ENCODE measurements at places on chromosomes 16 and 17.

DNA sequence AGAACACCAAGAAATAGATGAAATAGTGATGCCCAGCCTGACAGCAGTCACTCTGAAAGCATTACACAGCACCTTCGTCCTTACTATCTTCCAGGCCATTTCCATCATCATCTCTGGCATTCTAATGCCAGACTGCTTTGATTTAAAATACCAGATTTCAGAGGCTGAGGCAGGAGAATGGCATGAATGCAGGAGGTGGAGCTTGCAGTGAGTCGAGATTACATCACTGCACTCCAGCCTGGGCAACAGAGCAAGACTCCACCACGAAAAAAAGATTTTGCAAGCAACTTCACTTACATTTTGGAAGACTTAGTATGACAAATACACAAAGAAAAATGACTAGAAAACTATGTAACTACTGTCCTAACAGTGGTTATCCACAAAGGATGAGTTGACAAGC lies 244.0 kb downstream of the CPPED1 start:
- DNase-seq, result no peak

DNA sequence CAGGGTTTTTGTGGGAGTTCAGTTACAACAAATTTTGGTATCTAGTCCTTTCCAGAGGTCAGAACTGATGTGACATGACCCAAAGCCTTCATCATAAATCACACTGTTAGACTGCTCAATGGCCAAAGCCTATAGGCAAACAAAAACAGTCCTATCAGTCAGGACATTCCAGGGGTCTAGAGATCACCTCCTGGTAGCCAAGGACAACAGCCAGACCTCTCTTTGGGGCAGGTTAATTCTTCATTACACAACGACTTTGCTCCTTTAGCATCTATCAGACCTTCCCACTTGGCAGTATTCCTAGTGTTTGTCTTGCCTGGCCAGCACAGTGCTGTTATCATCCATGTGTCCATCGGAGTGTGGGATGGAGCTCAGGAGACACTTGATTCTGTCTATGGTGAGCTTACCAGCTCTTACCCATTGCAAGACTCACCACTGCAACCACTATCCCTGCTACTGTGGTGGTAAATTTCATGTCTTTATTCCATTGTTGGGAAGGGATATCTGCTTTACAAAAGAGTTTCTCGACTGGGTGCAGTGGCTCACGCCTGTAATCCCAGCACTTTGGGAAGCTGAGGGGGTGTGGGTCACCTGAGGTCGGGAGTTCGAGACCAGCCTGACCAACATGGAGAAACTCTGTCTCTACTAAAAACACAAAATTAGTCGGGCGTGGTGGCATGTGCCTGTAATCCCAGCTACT lies 95.5 kb upstream of the DHX40 start:
- no peak for DNase-seq

DNA sequence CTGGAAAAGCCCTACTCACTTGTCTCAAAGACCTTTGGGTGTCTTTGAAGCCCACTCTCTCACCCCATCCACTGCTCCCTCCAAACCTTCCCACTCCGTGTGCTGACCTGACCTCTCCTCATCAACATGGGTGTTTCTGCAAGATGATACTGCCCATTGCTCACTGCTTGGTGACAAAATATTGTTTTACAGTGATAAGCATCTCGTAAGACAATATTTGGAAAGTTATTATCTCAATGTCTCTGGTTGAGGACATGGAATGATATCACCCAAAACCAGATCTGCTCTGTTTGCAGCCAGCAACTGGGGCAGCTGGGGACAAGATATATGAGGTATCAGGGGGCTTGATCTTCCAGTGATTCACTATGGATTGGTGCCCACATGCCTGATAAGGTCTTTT lies 195.8 kb downstream of the SALL1 start:
- no peak for DNase-seq

DNA sequence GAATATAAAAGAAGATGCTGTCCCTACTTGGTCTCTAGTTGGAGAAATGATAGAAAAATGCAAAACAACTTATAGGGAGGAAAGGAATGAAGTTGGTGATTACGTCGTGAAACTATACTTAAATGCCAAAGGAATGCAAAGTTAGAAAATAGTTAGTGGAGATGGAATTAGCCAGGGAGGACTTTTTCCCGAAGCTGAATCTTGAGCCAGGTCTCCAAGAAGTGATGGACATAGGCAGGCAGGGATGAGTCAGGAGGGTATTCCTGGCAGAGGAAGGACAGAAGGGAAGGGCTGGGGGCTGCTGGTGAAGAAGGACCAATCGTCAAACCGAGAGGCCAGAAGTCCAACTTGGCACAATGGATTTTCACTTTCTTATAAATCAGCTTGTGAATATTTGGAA lies 1.8 kb downstream of the SNTB2 start:
- DNase-seq, result no peak

DNA sequence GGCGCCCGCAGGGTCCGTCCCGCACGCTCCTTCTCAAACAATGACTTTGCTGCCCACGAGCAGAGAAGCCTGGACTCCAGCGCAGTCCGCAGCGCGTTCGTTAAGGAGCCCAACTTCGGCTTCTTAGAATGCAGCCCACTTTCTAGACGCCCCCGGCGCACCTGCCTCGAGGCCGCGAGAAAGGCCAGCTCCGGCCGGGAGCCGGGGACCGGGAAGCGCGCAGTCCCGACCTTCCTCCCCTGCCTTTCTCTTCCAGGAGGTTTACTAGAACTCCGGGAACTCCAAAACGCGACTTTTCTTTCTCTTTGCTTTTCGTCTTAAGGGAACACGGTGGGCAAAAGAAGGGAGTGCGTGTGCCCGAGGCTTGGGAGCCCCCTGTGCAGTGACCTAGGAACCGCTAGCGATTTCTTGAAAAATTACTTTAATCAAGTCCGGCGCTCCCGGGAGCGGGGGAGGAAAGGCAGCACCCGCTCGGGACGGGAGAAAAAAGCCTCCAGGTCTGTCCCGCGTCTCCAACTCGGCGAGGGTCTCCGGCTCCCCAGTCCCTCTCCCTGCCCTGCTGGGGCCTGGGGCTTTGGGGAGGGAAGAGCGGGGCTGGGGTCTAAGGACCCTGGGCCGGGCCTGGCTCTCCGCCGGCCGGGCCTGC lies 2.6 kb downstream of the HNF1B start:
- no peak for DNase-seq

DNA sequence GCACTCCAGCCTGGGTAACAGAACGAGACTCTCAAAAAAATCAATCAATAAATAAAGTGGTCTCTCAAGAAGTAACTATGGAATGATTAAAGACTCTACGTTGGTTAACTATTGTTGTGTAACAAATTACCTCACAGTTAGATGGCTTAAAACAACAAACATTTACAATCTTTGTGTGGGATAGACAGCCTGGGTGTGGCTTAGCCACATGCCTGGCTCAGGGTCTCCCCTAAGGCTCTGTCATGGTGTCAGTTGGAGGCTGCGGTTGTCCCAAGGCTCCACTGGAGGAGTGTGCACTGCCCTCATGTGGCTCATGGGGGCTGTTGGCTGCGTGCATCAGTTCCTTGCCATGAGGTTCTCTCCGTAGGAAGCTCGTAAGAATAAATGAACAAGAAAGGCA lies 294.5 kb downstream of the SNX29 start:
- DNase-seq, result no peak
